Smooth muscle cell of bladder (primary cell): ENCODE measurements at places on chromosomes 1 and 21. TPM values are rescaled to one million over a fixed set of nuclear protein-coding genes. Genes with fewer than 3 reads are reported as not detected.

RSPH1 gene
- 0.14 TPM in 1 of 2 replicates, not detected in the other for total RNA-seq

PPFIA4 gene
- 5.3 and 35.9 TPM in 2 replicates for total RNA-seq

CBS gene
- 22.9 and 39.4 TPM in 2 replicates for total RNA-seq

PDZK1 gene
- total RNA-seq, result 0.28 and 0.46 TPM in 2 replicates

FAM3B gene
- not detected in 2 replicates for total RNA-seq

C1orf185 gene
- not detected in 2 replicates for total RNA-seq

RPS27 gene
- total RNA-seq, result 2,930 and 3,644 TPM in 2 replicates

SPRR2A gene
- not detected in 2 replicates for total RNA-seq

TRMT1L gene
- 21.0 and 21.9 TPM in 2 replicates for total RNA-seq

BRINP2 gene
- total RNA-seq, result 0.28 and 0.57 TPM in 2 replicates

NEK2 gene
- 2.1 and 2.9 TPM in 2 replicates for total RNA-seq

NTMT2 gene
- not detected in 2 replicates for total RNA-seq

KTI12 gene
- 7.4 and 9.9 TPM in 2 replicates for total RNA-seq

POMGNT1 gene
- total RNA-seq, result 27.4 and 50.8 TPM in 2 replicates

KRTAP10-5 gene
- total RNA-seq, result not detected in 2 replicates

INAVA gene
- under 0.01 and 0.18 TPM in 2 replicates for total RNA-seq

ASPM gene
- 6.1 and 7.6 TPM in 2 replicates for total RNA-seq

NCMAP gene
- not detected in 2 replicates for total RNA-seq

HPDL gene
- 0.14 and 0.74 TPM in 2 replicates for total RNA-seq

TMEM222 gene
- 22.9 and 23.5 TPM in 2 replicates for total RNA-seq

PARK7 gene
- total RNA-seq, result 338 and 358 TPM in 2 replicates

RGS1 gene
- total RNA-seq, result not detected in 2 replicates

HSD11B1 gene
- total RNA-seq, result 137 and 168 TPM in 2 replicates

PAQR6 gene
- 0.14 and 0.28 TPM in 2 replicates for total RNA-seq

OR10R2 gene
- not detected in 2 replicates for total RNA-seq

OR10Z1 gene
- not detected in 2 replicates for total RNA-seq

TFF2 gene
- total RNA-seq, result not detected in 2 replicates

DYNLT5 gene
- 0.71 and 0.74 TPM in 2 replicates for total RNA-seq

ATP6V1G3 gene
- not detected in 2 replicates for total RNA-seq

TOR1AIP1 gene
- 39.7 and 50.7 TPM in 2 replicates for total RNA-seq

OR2T35 gene
- not detected in 2 replicates for total RNA-seq

FAM229A gene
- total RNA-seq, result 0.71 and 1.1 TPM in 2 replicates

BRDT gene
- not detected in 2 replicates for total RNA-seq

DLGAP3 gene
- under 0.01 TPM in 2 replicates for total RNA-seq
